ENCODE measurements at places on chromosomes 1 and 21.

DNA sequence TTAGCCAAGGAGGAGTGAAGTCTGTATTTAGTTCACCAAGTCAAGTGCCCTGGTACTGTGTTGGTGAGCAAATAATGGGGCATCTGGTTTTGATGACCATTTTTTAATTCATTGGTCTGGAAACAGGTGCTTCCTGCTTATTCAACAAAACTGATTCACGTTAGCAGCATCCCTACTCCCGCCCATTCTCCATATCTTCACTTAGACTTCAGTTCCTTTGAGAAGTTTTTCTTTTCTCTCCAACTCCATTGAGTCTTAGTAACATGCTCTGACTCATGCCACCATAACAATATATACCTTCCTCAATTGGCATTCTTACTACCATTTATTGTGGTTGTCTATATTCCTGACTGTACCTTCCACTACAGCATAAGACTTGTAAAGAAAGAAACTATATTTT is 468.9 kb downstream of the DPYD start:
- DNase-seq: no peak

- DNase-seq: no peak
Measured at GRCh38 chr1:51752073-51752948, 126.2 kb downstream of the NRDC start.

DNA sequence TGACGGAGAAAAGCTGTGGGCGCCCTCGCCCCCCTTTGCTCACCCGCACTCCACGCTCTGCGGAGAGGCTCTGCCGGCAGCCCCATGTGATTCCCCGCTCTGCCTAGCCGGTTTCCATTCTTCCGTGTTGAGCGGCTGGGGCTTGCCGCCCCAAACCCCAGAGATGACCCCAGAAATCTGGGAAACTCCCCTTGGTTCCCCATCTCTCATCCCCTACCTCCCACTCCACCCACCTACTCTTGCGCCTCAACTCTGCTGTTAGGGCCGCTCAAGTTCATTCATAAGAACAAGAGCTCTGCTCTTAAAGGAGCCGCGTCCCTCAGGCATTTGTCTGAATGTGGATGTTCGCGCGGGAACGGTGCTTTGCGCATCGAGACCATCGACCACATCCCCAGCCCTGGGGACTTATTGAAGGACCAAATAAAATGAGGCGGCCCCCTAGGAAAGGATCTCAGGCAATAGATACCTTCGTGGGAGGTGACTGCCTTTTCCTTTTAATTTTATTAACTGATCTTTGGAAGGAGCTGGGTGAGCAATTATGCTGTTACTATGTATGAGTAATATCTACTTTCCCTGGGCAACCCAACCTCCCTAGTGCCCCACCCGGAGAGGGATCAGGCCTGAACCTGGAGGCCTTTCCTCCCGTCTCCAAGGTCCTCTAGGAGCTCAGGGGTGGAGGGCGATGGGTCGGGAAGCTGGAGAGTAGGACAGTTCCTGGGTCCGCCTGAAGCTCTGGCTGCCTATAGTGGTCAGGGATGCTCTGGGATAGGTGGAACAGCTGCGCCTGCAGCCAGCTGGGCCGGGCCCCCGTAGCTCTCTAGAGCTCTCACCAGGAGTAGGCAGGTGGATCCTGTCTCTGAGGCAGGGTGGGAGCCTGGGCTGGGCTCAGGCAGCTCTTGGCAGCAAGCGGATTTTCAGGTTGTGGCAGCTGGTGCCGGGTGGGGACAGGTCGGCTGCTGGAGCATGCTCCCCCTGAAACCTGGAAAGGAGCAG is 898 bp downstream of the MFSD2A start:
- no peak for DNase-seq

GRCh38 chr1:222014001-222014400 is 272.1 kb upstream of the DUSP10 start:
- DNase-seq: no peak

DNA sequence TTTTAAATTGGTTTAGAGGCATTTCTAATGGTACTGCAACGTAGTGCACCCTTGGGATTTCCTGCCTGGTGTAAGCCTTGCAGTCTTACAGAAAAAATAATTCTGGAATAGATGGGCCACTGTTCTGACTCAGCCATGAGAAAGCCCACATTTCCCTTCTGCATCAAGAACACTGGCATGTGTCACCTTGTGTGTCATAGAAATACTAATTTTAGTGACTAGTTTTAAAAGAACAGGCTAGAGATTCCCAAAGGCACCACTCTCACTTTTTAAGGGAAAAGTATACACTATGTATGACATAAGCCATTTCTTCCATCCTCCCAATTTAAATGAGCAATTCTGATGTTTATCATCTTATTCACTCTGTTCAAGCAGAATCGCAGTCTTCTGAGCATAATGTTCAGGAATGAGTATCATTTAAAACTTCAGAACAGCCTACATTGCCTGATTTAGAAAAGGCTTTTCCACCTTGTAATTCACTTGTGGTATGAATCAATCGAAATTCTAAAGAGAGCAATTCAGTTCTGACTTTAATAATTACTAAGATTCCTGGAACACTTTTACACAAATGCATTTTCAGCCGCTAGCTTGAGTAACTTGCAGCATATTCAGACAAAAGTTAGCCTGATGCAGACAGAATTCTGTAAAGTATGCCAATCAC is 18.8 kb downstream of the RGS13 start:
- DNase-seq: no peak

GRCh38 chr1:247443641-247444040 is 14.3 kb downstream of the OR2B11 start:
- no peak for DNase-seq

DNA sequence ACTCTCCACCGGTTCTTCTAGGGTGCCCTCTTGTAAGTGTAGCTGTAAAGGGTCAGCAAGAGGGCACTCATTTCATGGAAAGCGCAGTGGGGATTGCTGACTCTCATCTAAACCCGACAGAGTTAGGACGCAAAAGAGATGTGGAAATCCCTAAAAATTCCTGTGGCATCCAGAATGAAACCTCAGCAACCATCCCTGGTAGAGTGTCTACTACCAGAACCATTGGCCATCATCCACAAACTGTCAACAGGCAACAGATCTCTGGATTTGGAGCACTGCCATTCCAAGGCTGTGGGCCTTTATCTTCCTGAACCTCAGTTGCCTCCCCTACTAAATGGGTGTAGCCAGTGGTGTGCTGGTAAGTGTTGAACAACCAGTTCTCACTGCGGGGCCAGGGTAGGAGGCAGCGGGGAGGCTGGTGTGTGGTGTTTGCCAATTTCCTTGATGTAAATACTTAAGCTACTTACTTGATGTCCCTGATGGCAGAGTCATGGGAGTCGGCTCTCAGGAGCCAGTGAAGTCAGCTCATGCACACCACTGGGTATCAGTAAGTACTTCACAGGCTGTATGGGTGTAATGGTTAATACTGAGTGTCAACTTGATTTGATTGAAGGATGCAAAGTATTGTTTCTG is 195.8 kb downstream of the KAZN start:
- no peak for DNase-seq

DNA sequence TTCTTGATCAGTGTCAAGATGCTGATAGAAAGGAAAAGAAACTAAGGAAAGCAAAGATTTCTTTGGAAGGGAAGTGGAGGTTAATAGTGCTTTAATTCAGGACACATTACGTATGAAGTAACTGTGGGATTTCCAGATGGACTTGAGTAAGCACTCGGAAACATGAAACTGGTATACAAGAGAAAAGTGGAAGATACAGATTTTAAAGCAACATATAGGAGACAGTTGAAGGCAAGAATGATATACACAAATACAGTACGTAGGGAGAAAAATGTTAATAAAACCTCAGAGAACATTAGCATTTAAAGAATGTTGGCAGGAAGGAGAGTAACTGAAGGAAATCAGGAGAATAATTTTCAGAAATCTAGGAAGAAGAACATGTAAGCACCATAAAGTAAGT is 730.9 kb upstream of the ADGRL2 start:
- DNase-seq: no peak

GRCh38 chr1:198556971-198557370 is 16.5 kb upstream of the ATP6V1G3 start:
- DNase-seq: no peak

- no peak for DNase-seq
Measured at GRCh38 chr21:27149034-27149433, 182.1 kb upstream of the ADAMTS5 start.

- DNase-seq: no peak
Measured at GRCh38 chr1:231122143-231122542, 39.7 kb upstream of the TRIM67 start.

- no peak for DNase-seq
Measured at GRCh38 chr1:176656257-176656995, 193.5 kb downstream of the PAPPA2 start.

- no peak for DNase-seq
Measured at GRCh38 chr21:39014747-39015146, 168.5 kb downstream of the PSMG1 start.

DNA sequence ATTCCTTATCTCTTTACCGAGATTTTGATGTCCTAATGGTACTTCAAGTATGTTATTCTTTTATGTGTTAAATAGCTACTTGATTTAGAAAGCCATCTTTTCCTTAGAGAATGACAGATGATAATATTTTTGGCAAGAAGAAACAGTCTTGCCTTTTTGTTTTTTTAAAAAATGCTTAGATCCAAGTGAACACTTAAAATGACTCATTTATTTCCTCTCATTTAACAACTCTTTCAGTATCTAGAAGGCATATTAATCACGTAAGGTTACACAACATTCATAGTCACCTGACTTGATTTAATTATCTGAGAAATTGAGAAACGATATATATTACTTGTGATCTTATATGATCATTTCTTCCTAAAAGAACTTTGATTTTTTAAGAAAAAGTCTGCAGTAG is 52.4 kb downstream of the SUCO start:
- no peak for DNase-seq

DNA sequence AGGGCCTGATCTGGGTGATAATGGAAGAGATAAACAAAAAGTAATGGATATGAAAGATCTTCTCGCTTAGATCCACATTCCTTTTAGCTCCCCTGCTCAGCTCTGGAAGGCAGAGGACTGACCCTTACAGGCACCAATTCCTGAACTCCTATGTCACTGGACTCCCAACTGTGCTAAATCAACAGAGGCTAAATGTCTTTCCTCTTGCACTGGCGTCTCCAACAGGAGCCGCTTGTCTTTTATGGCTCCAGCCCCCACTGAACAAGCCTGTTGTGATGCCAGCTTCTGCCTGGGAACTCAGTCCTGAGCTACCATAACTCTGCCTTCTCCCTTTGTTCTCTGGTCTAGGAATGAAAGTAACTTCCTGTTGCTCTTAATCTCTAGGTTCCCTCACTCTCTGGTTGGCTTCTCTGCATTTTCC is 142.1 kb upstream of the COL11A1 start:
- no peak for DNase-seq

DNA sequence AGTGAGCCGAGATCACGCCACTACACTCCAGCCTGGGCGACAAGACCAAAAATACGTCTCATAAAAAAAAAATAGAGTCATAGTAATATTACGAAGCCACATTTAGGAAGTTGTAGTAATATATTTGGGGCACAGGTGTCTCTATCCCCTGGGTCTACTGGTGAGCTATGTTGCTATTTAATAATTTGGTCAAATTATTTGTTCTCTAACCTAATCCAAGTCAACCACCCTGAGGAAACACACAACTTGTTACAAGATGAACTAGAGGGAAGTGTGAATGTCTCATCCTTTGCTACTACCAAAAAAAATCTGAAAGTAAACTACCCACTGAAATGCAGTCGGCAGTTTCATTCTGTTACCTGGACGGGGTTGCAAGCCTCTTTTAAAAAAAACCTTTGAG is 35.3 kb downstream of the RGS8 start:
- no peak for DNase-seq

DNA sequence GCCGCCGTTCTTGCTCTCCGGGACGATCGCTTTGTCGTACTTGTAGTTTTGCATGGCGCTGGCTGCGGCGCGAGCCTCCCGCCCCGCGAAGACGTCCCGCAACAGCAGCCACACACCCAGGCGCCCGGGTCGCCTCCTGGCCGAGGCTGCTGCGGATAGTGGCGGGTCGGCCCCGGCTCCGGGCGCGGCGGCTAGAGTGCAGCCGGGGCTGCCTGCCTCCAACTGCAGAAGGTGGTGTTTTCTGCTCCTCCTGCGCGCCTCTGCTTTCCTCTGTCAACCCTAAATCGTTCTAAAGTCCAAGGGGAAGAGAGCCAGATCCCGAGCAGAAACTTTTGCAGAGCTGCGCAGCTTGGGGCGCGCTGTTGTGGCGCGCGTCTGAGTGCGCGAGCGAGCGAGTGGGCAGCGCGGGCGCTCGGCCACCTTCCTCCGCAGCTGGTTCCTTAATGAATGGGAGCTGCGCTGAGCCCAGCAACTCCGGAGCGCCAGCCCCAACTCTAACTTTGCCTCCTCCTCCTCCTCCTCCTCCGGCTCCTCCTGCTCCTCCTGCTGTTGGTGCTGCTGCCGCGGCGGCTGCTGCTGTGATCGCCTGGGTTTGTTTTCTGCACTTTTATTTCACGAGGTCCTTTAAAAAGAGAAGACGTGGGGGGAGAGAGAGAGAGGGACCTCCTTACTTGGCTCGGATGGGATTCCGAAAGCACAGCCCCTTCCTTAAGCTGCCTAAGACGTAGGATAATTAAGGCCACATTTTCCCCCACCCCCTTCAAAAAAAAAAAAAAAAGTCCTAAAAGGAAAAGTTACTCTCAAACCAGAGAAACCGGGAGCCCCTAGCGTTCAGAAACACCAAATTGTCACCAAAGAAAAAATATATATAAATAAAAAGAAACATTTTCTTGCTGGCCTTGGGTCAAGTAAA is at the start of gene PLPP3:
PLPP3 (minus strand) TSS at position 601 of the 913 bp plus-strand sequence; CDS start at position 54, 547 bp downstream.
- peak; percentile 59 for DNase-seq

- DNase-seq: no peak
Measured at GRCh38 chr1:107795441-107795840, 169.5 kb downstream of the VAV3 start.

- DNase-seq: no peak
Measured at GRCh38 chr21:41254090-41254700, 62.4 kb upstream of the FAM3B start.

DNA sequence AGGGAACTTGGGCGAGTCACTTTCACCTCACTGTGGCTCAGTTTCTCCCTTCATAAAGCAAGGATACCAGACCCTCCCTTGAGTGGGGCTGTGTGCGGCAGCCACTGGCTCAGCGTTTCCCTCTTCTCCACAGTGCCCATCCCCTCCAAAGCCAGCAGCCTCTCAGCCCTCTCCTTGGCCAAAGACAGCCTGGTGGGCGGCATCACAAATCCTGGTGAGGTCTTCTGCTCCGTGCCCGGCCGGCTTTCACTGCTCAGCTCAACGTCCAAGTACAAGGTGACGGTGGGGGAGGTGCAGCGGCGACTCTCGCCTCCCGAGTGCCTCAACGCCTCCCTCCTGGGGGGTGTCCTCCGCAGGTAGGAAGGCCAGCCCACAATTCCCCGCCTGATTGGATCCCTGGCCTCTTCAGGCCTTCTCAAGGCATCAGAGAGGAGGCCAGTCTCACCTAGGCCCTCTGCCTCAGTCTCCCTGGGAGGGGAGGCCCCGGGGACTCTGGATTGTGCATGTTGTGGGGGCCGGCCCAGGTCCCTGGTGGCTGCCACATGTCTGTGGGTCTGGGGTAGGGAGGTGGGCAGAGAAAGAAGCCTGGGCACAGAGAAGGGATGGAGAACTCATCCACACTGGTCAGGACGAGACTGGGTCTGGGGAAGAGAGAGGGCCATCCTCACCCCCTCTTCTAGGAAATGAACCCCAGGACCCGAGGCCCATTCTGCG is 15.2 kb downstream of the TFAP2E start:
- no peak for DNase-seq
